ENCODE measurements at places on chromosomes 3 and 15.

- DNase-seq: no peak
Measured at GRCh38 chr3:122661633-122662032, 19.0 kb upstream of the PARP14 start.

DNA sequence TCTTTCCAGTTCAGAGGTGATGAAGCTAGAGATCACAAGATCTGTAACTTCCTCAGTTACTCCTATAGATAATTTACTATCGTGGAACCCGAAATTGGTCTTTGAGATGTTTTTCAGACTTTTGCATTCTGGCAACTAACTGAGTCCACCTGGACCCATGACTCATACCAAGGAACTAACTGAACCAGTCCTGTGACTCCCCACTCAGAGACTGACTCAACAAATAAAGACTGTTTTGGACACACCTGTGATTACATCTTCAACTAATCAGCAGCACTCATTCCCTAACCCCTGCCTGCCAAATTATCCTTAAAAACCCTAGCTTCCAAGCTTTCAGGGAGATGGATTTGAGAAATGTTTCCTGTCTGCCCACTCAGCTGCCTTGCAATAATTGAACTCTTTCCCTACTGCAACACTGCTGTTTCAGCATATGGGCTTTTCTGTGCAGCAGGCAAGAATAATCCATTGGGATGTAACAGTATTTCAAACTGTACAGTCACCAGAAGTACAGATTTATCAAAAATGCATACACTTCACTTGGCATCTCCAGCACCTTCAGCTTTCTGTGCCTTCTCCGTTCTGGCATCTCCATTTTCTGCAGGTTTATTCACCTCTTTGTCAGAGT is 57.7 kb downstream of the GATM start:
- DNase-seq: no peak

DNA sequence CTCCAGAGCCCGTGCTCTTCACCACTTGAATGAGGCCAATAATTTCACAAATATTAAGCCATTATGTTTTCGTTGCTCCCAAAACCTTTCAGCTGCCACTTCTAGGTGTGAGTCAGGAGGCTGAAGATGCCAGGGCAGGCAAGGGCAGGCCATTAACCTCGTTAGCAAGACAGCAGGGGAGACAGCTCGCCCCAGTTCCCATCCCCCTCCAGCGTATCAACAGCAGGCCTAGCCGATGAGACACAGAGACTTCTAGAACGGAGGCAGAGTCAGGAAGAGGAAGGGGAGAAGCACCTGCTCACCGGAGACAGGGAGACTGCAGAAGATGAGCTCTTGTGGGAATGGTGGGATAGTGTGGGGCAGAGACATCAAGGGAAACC is 28.0 kb upstream of the PLA2G4E start:
- DNase-seq: no peak

DNA sequence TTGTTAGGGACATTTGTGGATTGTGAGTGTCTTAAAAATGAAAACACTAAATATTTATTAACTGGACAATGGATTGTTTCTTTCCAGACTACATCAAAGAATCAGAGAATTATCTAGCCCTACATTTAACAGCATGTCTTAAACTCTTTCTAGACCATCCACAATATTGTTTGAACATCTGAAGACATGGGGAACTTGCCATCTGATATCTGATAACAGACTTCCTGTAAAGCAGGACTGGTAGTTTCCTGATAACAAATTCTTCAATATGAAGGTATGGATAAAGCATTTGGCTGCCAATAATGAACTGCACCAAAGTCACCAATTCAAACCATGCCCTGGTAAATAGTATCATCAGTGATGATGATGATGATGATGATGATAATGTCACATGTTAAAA is 26.2 kb upstream of the HACD2 start:
- no peak for DNase-seq

GRCh38 chr15:64476550-64476949 is 16.2 kb downstream of the ZNF609 start:
- no peak for DNase-seq

- peak; percentile 89 for DNase-seq
Measured at GRCh38 chr3:127915115-127915936, at the start of gene KBTBD12. Gene KBTBD12 (plus strand): TSS chr3:127915232. CDS start chr3:127923062, 7,830 bp downstream.

GRCh38 chr3:15616053-15616452 is 14.5 kb downstream of the BTD start:
- no peak for DNase-seq

DNA sequence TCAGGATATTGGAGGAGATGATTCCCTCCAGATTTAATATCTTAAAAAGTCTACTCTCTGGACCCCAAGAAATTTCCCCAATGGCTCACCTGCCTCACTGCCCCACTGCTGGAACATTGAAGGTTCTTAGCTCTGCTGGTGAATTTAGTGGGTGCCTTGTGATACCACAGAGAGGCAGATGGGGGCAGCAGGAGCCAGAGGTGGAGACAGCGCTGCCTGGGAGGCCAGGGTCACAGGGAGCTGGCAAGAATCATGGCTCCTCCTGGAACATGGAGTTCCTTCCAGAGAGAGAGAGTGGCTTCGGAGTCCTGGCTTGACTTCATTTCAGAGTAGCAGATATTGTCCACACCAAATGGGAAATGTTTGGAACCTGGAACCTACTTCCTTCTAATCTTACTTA is 263.5 kb upstream of the CFAP20DC start:
- no peak for DNase-seq

DNA sequence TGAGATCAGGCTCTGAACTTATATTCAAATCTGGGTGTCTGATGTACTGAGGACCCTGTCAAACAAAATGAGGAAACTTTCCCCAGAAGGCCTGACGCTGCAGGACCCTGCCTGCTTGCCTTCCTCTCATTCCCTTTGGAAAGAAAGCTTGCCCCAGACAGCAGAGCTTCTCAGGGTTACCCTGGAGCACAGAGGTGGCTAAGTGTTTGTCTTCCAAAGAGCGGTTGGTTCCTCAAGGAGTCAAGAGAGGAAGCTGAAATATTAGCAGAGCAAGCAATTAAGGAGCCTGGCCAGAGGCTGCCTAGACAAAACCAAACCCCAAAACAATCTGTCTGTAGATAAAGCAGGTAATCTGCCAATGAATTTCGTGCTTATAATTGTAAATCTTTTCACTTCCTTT is 175.3 kb downstream of the NR1D2 start:
- no peak for DNase-seq

GRCh38 chr3:179133575-179133974 is 14.6 kb upstream of the PIK3CA start:
- DNase-seq: no peak

GRCh38 chr3:169310184-169310939 is 353.1 kb downstream of the MECOM start:
- DNase-seq: no peak

DNA sequence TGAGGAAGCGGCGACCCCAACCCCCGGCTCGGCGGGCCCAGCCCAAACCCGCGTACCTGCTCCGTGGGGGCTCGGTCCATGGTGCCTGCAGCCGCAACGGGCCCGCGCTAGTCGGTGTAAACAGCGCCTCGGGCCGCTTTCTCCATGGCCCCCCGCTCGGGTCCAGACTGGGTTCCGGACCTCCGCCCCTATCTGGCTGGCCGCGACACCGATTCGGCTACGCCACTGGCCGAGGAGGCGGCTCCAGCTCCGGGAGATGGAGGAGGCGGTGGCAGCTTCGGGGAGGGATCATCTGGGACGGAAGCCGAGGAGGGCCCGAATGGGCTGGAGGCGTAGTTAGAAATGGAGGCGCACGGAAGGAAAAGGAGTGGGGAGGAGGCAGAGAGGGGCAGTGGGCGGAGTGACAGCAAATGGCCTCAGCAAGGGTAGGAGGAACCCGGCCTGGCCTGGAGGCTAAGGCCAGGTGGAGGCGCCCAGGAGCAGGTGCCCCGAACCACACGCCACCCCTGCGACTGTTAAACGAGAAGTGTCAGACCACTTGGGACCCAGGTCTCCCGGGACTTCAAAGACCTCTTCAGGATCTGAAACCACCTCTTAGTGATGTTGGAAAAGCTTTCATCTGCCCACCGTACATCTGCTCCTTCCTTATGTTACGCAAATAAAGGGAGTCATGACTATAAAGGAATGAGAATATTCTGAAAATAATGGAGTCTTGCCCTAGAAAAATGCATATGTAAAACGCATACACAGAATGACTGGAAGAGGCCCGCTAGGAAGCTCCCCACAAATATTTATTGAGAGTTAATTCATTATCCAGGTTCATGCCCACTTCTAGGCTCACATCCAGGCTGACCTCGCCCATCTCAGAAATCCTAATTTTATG is at the start of gene SECISBP2L:
TSS of gene SECISBP2L (minus strand) at position 227 of the 883 bp plus-strand sequence. CDS start at position 80, 147 bp downstream.
- DNase-seq: peak; percentile 86

DNA sequence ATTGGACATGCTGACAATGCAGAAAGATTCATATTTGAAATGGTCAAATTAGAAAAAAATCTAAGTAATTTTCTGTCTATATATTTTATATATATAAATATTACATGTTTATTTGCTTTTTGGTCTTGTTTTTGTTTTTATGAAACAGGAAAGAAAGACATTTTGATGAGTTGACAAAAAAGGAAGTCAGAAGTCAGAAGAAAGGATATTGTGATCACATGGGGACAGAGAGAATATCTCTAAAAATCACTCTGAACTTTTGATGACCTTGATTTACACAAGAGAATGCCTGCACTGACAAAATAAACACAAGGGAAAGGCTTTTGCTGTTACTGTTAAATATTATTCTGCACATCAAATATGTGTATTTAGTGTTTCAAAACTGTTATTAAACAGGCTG is 811.2 kb downstream of the SI start:
- DNase-seq: no peak

- DNase-seq: no peak
Measured at GRCh38 chr3:124829819-124830554, 57.2 kb downstream of the ITGB5 start.

GRCh38 chr3:34703053-34703452 is 904.6 kb downstream of the PDCD6IP start:
- no peak for DNase-seq

- DNase-seq: no peak
Measured at GRCh38 chr3:131730581-131730980, 227.8 kb upstream of the MRPL3 start.

DNA sequence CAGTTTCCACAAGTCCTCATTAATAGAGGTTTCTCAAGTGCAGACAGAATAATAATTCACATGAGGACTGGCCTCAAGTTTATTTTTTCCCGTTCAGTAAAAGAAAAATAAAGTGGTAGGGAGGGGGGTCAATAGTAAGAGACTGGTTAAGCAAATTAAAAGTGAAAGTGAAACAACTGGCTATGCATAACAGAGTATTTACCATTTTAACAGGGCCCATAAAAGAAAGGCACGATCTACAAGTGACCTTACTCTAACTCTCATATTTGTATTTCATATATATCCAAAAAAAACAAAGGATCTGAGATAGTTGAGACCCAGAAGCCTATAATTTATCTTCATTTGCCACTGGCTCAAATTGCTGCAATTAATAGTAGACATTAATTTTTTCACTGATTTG is 686.3 kb downstream of the NTRK3 start:
- DNase-seq: no peak

DNA sequence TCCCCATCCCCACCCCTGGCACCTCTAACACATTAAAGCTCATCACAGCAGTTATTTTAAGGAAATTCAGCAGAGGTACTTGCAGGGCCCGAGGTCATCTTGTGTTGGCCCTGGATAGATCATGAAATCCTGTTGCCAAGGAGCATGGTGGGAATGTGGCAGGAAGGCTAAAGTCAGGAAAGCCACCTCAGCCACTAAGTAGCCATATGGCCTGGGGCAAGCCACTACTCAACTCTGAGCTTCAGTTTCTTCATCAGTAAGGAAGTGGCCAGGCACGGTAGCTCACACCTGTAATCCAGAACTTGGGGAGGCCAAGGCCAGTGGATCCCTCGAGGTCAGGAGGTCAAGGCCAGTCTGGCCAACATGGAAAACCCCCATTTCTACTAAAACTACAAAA is 55.9 kb downstream of the LIPC start:
- no peak for DNase-seq

DNA sequence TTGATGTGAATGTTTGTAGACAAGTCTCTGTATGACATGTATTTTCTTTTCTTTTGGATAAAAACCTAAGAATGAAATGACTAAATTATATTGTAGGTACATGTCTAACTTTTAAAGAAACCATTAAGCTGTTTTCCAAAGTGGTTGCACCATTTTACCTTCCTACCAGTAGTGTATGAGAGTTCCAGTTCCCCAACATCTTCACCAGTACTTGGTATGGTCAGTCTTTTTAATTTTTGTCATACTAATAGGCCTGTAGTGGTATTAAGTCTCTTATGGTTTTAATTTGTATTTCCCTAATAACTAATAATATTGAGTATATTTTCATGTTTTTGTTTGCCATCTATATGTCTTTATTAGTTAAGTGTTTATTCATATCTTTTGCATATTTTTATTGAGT is 244.0 kb upstream of the LRRFIP2 start:
- no peak for DNase-seq

DNA sequence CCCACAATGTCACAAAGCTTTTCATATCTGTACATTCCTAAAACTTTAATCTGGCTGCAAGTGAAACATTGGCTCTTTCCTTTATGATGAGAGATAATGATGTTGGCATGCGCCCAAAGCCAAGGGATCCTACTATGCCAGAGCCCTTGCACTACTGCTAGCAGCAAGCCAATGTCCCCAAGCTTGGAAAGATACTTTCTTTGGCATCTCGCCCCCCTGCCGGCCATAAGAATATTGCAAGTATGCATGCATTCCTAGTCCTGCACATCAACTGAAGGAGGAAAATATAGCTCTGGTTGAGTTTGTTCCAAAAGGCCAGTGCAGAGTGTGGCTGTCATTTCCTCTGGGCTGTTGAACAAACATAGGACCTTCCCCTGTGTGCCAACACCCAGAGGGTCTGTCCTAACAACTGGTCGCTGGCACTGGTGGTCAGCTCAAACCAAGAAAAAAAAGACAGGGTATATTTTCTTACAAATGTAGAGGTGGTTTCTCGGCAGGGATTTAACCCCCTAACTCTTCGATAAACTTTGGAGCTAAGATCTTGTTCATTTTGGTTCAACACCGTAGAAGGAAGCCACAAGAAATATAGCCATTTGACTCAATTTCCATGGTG is 120.9 kb upstream of the ZBED2 start:
- peak; percentile 16 for DNase-seq

- DNase-seq: no peak
Measured at GRCh38 chr3:195073866-195074860, 196.8 kb downstream of the XXYLT1 start.

- DNase-seq: no peak
Measured at GRCh38 chr3:179599531-179599930, 4.9 kb downstream of the MRPL47 start.

DNA sequence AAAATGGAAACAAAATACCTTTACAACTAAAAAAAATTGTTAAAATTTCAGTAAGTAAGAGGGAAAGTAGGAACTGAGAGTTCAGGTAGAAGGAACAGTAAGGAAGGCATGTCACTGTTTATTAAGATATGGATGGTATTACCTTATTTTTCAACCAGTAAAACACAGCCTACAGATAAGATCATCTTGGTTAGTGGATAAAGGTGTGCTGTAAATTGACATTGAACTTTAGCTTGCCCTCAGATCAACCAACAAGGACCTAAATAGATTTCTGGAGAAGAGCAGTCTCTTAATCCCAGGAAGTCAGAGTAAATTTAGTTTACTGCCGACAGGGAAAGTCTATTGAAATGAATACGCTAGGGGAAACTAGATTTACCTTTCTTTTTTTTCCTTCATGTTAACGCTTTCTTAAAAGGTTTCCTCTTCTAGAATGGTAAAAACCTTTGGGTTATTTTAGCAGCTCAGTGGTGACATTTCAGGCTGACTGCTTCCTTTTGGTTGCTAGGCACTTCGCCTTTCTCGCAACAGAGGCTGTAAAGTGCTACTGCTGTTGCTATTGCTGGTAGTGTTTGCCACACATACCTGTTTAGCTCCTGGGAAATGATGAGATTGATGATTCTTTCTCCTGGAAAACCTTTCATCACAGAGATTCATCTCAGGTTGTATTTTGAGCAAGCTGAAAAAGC is 12.9 kb downstream of the DZIP3 start:
- DNase-seq: no peak
